Smooth muscle cell of the pulmonary artery (primary cell): ENCODE measurements at places on chromosomes 2 and 18. TPM values are rescaled to one million over a fixed set of nuclear protein-coding genes. Genes with fewer than 3 reads are reported as not detected.

Gene IL18RAP
- total RNA-seq, result 0.07 TPM in 1 of 2 replicates, not detected in the other

Gene DYNC2LI1
- 17.6 and 25.8 TPM in 2 replicates for total RNA-seq

Gene TXNDC2
- total RNA-seq, result not detected in 2 replicates

Gene REG3A
- not detected in 2 replicates for total RNA-seq

Gene NAT8
- total RNA-seq, result not detected in 2 replicates

Gene GKN1
- total RNA-seq, result not detected in 2 replicates

Gene IL1B
- total RNA-seq, result 2.6 and 11.9 TPM in 2 replicates

Gene SERPINB4
- total RNA-seq, result not detected in 2 replicates

Gene CCDC138
- 1.5 and 2.0 TPM in 2 replicates for total RNA-seq

Gene TP53I3
- 16.8 and 25.8 TPM in 2 replicates for total RNA-seq

Gene SLC9A2
- not detected in 2 replicates for total RNA-seq

Gene OSGEPL1
- total RNA-seq, result 6.5 and 7.0 TPM in 2 replicates

Gene ABI2
- total RNA-seq, result 40.2 and 45.2 TPM in 2 replicates

Gene SERPINB11
- total RNA-seq, result not detected in 2 replicates

Gene HOXD12
- not detected in 2 replicates for total RNA-seq

Gene SULT1C4
- total RNA-seq, result 0.13 and 0.17 TPM in 2 replicates

Gene PTPRM
- 99.4 and 101 TPM in 2 replicates for total RNA-seq

Gene GPR75
- 1.5 and 2.4 TPM in 2 replicates for total RNA-seq

Gene CREG2
- total RNA-seq, result 0.65 and 2.4 TPM in 2 replicates

Gene LYG1
- 0.59 and 0.86 TPM in 2 replicates for total RNA-seq

Gene COL4A3
- 2.6 and 3.5 TPM in 2 replicates for total RNA-seq

Gene DUSP2
- 2.3 and 2.9 TPM in 2 replicates for total RNA-seq

Gene ERMN
- 0.96 and 1.1 TPM in 2 replicates for total RNA-seq

Gene E2F6
- total RNA-seq, result 8.5 and 10.1 TPM in 2 replicates

Gene ALPG
- total RNA-seq, result not detected in 2 replicates

Gene CLEC4F
- not detected in 2 replicates for total RNA-seq

Gene SAG
- not detected in 2 replicates for total RNA-seq

Gene ACMSD
- total RNA-seq, result not detected in 2 replicates
